ENCODE measurements at places on chromosomes 16 and 17.

GRCh38 chr16:52379551-52379950, 167.4 kb downstream of the TOX3 start:
- no peak for DNase-seq

DNA sequence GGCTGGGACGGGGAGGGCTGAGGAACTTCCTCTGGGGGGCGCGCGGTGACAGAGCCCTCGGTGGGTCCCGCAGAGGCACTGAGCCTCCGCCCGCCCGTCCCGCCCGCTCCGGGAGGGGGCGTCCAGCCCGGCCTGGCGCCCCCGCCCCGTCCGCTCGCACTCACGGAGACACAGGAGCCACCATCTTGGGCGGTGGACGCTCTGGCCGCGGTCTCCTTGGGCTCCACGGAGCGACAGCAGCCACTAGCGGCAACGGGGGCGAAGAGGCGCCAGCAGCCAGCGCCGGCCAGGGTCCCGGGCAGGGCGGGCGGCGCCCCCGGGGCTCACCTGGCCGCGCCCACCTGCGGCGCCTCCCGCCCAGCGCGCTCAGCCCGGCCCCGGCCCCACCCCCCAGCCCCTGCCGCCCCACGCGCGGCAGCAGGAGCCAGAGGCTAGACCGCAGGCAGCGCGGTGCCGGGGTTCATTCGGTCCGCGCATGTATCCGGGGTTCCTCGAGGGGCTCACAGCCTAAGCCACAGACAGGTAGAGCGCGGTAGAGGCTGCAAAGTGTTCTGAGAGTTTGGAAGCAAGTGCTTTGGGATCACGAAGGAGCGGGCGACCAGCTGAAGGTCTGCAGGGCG, at the start of gene C17orf113:
C17orf113 (minus strand) TSS at position 209 of the 620 bp plus-strand sequence. CDS start 7,225 bp downstream, outside the sequence.
- DNase-seq = peak; percentile 85

DNA sequence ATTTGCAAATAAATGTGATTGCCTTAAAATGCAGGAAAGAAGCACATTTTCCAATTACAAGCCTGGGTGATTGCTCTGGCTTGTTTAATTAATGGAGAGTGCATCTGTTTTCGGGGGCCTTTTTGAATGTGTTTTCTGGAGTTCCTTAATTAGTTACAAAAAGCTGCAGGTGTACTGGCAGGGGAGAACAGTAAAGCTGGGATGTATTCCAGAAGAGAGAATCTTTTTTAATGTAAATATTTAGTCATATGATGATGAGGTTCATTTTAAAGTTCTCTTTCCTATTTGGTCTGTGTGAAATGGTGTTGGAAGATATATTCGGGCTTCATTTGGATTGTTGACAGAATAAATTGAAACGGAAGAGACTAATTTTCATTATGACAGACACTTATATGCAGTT, 70.9 kb upstream of the N4BP1 start:
- DNase-seq = no peak

DNA sequence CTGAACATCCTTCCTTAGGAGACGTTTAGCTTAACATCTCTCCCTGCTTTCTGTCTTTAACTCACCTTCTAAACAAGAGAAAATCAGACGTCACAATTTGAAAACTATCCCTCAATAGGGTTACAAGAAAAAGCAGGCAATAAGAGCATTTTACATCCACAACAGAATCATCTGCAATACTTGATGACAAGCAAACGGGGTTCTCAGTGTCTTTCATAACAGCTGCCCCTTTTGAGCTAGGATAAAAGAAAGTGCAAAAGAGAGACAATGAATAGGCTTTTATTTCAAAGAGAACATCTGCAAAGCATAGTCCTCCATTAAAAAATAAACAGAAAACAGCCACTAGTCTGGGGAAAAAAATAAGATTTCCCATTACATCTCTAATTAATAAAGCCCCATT, 13.2 kb downstream of the XYLT1 start:
- DNase-seq = no peak

- no peak for DNase-seq
Observed at GRCh38 chr16:58105631-58106030, 23.6 kb downstream of the CFAP20 start.

GRCh38 chr17:77948690-77949114, 9.8 kb upstream of the TNRC6C start:
- DNase-seq = peak; percentile 76

GRCh38 chr16:85698935-85699558, 10.3 kb upstream of the GINS2 start:
- DNase-seq = no peak

DNA sequence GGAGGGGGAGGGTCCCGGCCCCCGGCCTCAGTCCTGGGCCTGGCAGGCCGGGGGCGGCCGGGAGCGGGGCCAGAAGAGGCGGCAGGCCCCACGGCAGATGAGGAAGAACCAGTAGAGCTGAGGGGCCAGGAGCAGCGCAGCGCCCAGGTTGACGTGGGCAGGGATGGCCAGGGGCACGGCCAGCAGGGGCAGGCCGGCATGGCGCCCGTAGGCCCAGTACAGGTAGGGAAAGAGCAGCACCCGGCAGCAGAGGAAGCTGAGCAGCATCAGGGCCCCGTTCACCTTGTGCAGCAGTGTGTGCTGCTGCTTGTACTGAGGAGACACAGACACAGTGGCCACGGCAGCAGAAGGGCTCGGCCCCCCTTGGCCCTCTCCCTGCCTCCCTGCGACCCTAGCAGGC, 2.2 kb downstream of the C16orf92 start:
- DNase-seq = no peak

- no peak for DNase-seq
Observed at GRCh38 chr17:73972056-73972455, 231.4 kb upstream of the RPL38 start.

DNA sequence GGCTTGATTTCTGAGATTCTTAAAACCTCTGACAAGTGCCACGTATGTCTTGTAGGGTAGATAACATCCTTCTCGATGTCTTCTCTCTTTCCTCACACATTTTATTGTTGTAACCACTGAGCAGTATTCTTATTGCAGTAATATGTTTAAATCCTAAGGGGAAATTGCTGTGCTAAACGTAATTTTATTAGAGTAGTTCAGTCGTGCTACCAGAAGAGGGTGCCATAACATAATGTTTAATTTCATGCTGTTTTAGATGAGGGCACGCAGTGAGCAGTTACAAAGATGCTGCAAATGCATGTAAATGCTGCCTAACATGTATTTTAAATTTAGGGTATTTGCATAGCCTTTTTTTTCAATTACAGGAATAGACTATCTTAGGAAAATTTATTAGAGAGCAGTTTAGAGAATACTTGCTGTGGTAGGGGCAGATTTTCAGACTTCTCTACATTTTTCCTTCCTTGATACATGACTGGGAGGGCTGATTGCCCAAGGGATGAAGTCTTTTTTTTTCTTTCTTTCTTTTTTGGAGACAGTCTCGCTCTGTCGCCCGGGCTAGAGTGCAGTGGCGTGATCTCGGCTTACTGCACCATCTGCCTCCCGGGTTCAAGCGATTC, 51.7 kb downstream of the GAN start:
- DNase-seq = peak; percentile 54

GRCh38 chr17:7260651-7261378, 1.5 kb downstream of the CLDN7 start:
- DNase-seq = no peak

DNA sequence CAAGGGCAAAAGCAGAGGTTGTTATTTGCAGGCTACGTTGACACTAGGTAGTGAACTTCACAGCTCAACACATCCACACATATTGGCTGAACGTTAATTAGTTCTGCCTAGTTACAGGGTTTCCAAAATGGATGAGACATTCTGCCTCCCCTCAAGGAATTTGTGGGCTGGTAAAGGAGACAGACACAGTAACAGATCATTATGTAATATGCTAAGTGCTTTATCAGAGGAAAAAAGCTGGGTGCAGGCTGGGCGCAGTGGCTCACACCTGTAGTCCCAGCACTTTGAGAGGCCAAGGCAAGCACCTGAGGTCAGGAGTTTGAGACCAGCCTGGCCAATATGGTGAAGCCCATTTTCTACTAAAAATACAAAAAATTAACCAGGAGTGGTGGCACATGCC, 26.2 kb downstream of the BMERB1 start:
- no peak for DNase-seq

DNA sequence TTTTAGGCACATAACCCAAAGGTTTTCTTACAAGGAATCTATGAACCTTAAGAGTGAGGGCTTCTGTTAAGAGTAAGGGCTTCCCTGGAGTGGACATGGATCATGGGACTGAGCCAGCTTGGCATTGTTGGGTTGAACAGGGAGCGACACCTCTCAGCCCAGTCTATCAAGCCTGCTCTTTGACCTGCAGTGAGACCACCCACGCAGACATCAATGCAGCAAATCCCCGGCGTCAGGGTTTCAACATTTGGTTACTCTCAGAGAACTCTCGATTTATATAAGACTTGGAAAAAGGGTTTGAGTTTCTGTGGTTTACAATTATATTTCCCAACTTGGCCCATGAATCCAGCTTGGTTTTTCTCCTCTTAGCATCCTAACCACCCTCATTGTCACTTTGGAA, 299.9 kb downstream of the WWOX start:
- no peak for DNase-seq

DNA sequence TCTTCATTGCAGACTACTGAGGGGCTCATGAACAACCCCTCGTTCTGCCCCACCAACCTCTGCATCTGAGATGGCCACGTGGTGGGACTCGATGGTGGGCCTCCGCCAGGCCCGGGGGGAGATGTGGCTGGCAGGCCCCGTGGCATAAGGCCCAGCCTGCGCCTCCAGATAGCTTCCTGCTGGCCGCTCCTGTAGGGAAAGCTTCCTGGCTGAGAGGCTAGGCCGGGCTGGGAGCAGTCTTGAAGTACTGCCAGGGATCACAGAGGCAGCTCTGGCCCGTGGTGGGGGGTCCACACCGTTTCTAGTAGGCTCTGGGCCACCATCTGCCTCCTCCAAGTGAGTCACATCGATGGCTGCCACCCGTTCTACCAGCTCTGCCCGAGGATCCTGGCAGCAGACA, 7.6 kb downstream of the CAMKK1 start:
- DNase-seq = no peak

DNA sequence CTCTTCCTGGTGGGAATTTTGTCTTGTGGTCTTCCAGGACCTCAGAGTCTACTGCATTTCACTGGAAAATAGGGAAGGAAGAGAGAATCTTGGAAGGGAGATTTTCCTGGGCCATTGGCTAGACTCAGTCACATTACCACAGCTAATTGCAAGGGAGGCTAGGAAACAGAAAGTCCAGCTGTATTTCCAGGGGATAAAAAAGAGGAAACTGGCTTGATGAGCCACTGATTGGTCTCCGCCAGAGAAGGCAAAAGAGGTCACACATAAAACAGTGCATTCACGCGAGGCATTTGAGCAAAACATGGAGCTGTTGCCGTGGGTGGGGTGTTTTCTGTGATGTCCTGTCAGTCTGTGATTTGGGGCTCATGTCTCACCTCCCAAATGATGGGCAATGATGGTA, 345.3 kb downstream of the FOXL1 start:
- no peak for DNase-seq

GRCh38 chr17:69620363-69620762, 205.9 kb downstream of the MAP2K6 start:
- no peak for DNase-seq

DNA sequence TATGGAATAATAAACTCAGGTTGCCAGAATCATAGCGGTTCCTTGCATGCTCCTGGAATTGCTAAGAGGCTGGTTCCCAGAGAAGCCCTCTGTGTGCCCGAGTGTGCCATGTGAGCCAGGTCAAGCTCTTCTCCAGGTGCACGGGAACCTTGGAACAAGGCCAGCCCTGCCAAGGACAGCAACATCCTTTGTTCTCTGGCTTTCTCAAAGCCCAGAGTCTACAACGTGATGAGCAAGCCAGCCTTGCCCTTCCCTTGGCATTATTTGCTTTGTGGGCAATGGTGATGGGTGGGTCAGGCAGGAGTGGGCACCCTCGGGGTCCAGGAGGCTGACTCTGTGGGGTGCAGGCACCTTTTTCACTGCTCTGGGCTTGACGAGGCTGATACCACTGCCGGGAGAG, 14.2 kb upstream of the SEC14L1 start:
- peak; percentile 86 for DNase-seq

DNA sequence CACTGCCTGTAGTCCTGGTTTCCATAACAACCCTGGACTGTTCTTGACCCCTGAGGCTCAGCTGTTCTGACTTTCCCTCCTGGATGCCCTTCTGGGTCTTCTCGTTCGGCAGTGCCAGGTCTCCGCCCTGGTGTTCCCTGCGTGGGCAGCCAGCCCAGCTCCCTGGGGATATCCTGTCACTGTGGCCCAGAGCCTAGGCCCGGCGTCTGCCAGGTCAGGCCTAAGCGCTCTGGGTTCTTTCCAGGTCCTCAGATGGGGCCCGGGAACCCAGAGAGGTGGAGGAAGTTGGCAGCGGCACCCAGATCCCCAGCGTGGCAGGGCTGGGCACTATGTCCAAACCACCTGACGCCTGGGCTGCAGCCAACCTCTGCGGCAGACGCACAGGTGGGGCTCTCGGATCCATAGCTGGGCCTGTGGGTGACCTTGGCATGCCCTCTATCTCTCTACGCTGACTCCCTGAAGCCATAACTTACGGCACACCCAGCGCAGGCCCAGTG, 12.5 kb upstream of the ATP2A3 start:
- no peak for DNase-seq

GRCh38 chr17:44284024-44284400, 16.1 kb upstream of the SLC4A1 start:
- DNase-seq = no peak

DNA sequence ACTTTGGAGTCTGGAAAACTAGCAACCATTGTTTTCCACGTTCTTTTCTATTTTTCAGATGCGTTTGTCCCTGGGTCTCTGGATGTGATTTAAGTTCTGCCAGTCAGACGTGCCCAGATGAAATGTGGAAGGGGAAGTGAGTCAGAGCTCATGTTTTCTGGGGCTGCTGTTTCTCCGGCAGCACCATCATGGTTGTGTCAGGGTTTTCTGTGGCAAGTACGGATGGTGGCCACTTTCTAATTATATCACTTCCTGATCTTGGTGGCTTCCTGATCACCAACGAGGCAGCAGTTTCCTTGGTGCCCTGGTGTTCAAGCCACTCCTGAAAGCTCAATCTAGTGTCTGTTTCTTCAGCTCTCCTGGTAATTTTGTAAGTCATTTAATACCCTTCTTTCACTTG, 31.4 kb upstream of the PMFBP1 start:
- DNase-seq = peak; percentile 27

DNA sequence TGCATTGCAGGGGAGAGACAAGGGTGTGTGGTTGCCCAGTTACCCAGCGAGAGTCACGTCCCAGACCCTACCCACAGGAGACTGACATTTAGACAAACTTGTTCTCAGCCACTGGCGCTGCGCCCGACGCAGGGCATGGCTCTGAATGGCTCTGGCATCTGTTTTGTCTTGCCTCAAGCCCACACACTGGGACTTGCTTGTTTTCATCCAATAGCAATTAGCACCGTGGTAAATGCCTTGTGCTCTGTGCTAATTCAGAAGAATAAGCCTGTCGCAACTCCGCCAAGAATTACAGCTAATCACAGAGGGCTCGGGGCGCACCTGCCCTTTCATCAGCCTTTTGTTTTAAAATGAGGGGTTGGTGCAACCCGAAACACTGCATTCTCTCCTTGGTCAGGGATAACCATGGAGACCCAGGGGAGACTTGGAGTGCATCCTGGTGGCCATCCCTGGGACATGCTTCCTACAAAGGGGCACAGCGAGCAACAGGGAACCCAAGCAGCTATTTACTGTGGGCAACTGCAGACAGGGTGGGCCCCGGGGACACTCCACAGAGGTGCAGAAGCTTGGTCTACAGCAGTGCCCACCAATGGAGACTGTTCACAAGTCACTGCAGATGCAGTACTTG, 220.6 kb upstream of the ZFHX3 start:
- no peak for DNase-seq

Data from urothelium cell line (cell line).